ENCODE measurements at places on chromosomes 1 and 21.

GRCh38 chr1:115437196-115437595, 99.1 kb upstream of the NGF start:
- no peak for DNase-seq

GRCh38 chr1:115332813-115333608, 5.0 kb downstream of the NGF start:
- no peak for DNase-seq

DNA sequence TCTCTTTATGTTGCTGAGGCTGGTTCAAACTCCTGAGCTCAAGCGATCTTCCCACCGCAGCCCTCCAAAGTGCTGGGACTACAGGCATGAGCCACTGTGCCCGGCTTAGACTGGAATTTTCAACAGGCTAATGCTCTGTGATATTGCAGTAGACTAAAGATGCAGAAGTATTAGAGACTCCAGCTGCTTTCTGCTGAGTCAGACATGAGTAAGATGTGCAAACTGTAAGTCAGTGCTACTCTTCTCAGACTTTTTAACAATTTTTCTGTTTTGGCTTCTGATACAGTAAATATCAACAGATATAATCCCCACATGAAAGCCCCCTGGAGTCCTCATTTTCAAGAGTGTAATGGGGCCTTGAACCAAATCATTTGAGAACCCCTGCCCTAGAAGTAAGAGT, 29.3 kb upstream of the NLRP3 start:
- no peak for DNase-seq

DNA sequence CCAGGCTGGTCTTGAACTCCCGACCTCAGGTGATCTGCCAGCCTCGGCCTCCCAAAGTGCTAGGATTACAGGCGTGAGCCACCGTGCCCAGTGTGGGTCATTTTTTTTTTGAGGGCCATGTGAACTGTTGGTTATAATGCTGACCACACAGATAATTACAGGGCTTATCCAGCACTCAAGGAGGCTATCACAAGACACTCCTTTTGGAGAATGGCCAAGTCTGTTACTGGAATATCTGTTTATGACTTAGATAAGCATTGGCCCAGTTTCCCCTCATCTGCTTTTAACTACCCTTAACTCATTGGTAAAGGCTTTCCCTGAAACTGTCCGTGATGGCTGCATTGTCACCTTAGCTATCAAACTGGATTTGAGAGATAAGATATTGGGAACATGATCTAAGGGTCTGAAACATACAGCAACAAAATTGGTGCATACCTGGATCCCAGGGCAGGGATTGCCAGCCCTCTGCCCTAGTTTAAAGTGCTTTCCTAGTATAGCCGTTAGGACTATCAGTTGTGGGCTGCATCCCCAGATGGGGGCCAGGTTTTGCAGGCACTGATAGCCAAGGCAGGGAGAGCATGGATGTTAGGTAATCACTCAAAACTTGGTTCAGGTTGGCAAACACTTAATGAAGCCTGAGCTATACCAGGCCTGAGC, 15.6 kb downstream of the SZT2 start:
- no peak for DNase-seq

- DNase-seq: no peak
Observed at GRCh38 chr1:81069856-81070255, 730.9 kb upstream of the ADGRL2 start.

DNA sequence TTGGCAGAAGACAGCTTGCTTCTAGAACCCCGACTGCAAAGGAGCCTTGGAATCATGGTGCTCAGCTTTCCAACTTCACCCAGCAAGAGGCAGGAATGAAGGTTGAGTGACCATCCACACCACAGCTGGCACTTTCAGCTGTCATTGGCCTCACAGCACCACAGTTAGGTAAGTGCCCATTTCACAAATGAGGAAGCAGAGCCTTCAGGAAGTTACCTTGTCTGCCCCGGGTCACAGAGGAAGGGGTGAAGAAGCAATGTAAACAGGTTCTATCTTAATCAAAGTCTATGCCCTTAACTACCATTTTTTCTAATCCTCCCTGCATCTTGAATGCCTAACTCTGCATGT, 156.0 kb downstream of the GLUL start:
- no peak for DNase-seq

GRCh38 chr1:153881751-153882150, 41.0 kb downstream of the GATAD2B start:
- no peak for DNase-seq

GRCh38 chr1:58780411-58780810, 3.4 kb downstream of the JUN start:
- DNase-seq: no peak

GRCh38 chr1:226632169-226632879, 83.8 kb downstream of the STUM start:
- DNase-seq: no peak

- DNase-seq: no peak
Observed at GRCh38 chr1:153544453-153545066, 1.0 kb downstream of the S100A4 start.

- DNase-seq: no peak
Observed at GRCh38 chr1:35838693-35839245, 31.0 kb downstream of the AGO4 start.

DNA sequence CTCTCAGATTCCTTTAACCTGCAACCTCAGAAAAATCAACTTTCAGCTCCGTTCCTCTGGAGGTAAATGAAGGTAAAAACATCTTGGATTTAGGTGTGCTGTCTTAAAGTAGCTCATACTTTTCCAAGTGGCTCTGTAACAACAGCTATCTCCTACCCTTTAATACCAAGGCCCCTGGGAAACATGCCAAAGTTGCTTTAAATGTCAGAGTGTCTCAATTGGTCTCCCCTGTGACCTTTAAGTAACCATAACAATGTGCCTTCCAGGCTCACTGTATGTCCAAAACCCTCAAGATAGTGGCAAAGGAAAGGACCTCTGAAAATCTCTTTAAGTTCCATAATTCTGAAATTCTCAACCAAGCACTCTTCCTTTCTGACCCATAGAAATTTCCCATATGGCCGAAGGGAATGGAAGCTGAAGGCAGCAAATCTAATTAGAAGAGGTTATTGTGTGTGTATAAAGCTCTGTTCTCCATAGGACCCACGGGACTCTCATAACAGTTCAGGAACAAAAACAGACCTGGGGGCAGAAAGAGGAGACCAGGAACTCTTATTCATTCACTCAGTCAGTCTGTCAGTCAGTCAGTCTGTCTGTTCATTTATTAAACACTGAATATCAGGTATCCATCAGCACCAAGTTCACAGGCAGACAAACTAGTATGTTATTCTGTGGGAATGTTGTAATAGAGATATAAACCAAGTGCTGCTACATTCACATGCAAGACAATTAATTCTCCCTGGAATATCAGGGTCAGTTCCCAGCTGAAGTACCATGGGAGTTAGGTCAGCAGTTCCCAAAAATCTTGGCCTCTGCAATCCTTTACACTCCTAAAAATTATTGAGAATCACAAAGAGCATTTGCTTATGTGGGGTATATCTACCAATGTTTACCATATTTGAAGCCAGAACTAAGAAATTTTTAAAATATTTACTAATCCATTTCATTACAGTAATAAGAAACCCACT, 19.1 kb downstream of the ASTN1 start:
- no peak for DNase-seq

DNA sequence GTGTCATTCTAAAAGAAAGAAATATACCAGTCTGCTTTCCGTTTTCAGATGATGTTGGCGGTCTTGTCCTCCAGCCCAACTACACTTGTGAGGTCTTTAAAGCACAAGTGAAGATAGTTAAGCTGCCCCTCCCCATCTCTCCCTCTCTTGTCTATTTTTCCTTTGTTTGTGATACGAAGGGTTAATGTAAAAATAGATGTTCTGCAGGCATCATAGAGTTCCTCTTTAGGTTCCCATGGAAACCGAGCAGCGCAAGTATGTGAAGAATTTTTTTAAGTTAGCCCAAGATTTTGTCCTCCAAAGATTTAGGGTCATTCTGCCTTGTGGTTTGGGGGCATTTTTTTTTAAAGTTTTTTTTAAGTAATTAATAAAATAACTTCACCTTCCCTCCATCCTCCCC, 232.4 kb upstream of the AJAP1 start:
- DNase-seq: no peak

DNA sequence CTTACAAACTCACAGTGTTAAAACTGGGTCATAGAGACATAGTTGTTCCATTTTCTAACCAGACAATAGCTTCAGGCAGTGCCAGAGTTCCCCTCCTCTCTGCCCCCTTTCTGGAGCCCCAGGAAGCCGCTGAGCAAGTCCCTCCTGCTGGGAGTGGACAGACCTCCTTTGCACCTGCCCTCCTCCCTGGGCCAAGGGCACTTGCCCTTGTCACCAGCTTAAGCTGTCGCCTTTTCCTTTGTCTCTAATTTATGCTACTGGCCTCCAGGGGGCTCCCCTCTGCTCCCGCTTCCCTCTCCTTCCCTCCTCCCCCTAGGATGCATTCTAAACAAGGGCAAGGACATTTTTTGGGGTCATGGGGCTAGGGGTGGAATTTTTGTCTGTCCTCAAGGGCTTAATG, 182.4 kb downstream of the MIS18A start:
- no peak for DNase-seq

DNA sequence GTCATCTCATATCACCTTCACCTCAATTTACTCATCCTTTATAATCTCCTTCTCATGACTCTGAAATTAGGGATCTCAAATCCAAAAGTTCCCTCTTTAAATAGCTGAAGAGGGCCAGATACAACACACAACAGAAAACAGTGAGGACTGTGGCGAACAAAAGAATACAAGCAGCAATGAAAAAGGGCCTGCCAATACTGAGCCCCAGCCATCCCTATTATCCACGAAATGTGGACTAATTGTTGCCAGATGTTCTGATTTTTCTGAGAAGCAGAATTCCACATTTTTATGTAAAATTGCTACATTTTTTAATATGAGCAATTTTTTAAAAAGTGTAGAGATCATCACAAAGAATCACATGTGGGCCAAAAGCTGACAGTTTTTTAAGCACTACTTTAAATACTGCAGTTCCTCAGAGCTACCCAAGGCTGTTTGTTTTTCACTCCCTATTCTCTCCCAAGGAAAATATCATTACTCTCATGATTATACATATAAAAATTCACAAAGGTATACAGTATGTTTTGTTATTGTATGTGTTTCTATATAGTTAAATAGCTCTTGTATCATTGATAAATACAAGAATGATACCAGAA, 90.0 kb downstream of the ASH1L start:
- no peak for DNase-seq

- DNase-seq: no peak
Observed at GRCh38 chr1:225464851-225465792, 37.3 kb upstream of the LBR start.

GRCh38 chr1:147580609-147581385, 39.5 kb downstream of the BCL9 start:
- DNase-seq: no peak

GRCh38 chr1:152061952-152062351, 25.1 kb upstream of the S100A11 start:
- no peak for DNase-seq

GRCh38 chr1:10672343-10673050, 123.9 kb downstream of the CASZ1 start:
- no peak for DNase-seq

DNA sequence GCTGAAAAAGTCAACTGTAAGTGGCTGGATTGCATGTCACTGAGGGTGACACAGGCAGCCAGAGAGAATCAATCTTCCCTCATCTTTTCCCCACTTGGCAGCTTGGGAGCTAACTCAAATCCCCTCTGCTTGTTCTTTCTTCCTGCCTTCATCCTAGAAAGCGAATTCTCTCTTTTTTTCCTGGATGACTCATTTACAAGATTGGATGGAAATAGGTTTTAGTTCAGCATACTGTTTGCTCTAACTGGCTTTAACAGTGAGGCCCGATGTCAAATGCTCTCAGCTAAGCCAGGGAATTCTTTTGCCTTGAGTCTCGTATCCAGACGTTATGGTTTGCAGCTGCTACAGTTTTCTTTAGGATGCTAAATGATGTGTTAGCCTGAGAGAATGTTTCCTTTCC, 72.7 kb downstream of the HUNK start:
- DNase-seq: no peak

GRCh38 chr21:37932936-37933335, 16.7 kb upstream of the KCNJ6 start:
- no peak for DNase-seq

DNA sequence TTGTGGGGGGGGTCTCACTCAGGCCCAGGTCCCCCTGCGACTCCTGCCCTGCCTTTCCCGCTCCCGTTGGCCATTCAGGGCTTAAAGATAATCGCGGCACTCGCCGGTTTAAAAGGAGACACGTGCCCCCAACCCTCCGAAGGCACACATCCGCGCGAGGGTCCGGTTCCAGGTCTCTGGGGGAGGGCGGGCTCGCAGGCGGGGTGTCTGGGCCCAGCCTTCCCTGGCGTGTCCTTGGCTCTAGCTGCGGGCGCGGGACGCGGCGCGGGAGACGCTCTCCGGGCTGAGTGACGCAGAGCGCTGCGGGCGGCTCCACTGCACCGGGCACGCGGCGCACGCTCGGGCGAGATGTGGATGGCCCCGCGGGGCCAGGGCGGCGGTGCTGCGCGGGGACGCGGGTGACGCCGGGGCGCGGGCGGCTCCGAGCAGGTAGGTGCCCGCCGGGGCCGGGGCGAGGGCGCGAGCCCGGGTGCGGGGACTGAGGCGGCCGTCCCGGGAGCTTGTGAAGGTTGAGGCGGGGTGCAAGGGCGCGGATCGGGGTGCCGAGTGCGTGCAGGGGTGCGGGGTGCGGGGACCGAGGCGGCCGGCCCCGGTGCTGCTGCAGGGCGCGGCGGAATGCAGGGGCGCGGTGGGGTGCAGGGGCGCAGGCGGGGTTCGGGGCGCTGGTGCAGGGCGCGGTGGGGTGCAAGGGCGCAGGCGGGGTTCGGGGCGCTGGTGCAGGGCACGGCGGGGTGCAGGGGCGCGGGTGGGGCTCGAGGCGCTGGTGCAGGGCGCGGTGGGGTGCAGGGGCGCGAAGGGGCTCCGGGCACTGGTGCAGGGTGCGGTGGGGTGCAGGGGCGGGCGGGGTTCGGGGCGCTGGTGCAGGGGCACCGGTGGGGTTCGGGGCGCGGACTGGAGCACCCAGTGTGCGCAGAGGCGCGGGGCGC, 3.3 kb upstream of the TRPM2 start:
- DNase-seq: no peak

DNA sequence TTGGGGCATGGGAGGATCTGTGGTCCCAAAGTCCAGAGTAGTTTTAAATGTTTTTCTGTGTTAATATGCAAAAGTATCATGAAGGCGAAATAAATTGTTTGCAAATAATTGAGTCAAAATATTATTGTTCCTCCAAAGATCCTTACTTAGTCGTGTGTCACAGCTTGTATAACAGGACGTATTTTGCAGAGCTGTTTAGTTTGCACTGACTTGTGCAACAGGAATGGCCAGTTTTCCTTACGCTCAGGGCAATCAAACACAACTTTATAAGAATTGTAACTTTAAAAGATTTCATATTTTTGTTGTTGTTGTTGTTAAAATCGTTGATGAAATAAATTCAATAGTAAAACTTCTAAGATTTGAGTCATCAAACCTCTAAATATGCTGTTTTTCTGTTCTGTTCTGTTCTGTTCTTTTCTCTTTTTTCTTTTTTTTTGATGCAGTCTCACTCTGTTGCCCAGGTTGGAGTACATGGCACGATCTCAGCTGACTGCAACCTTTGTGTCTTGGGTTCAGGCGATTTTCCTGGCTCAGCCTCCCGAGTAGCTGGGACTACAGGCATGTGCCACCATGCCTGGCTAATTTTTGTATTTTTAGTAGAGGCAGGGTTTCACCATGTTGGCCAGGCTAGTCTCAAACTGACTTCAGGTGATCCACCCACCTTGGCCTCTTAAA, 60.6 kb downstream of the UCK2 start:
- DNase-seq: no peak
